ENCODE measurements at places on chromosomes 7 and 10.
A peak's percentile ranks its signal among the peaks of the same experiment; 100 is the strongest.

DNA sequence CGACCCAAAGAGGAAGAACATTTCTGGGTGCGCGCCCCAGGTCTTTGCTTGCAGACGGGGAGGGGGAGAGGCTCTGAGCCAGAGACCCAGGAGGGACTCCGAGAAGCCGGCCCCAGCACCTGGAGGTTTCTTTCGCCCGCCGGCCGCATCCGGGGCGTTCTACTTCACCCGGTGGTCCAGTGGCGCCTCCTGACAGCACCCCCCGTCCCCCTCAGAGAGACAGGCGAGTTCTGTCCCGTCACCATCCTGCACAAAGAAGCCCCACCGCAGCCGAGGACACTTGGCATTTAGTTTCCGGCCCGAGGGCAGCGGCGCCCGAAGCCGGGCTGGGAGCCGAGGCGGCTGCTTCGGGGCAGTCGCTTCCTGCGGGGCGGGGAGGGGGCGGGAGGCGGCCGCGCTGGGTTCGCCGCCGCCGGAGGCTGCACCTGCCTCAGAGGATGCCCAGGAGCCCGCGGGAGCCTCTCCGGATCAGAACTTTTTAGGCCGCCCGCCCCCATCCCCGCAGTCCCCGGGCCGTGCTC, at the start of gene TMEM178B:
Gene TMEM178B, plus strand, starts transcription at position 424 of the 521 bp plus-strand sequence.
- no peak for DNase-seq

DNA sequence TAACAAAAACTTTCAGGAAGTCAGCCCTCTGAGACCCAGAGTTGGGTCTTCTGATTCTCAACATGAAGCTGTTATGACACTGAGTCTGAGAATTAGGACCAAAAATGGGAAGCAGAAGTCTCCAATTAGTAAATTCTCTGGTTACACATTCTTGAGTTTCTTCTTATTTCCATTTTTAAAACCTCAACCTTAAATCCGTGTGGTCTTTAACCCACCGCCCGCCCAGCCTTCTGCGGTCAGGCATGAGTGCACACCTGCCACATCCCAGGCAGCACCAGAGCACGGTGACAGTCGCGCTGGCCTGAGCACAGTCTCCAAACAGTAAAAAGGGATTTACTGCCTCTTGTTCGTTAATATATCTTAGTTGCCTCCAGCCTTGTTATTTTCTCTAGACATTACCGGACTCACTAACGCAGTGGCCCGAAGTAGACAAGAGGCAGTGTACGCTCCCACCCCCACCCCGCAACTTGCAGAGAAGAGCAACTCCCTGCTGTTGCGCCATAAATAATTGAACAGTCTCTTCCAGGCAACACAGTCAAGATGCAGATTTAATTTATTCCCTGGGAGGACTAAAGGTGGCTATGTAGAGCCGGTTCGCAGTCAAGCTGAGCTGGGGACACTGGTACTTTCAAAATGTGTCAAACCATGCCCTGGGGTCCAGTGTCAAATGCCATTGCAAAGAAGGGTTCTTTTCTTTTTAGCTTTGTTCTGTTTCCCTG, 147.0 kb upstream of the CELF2 start:
- peak; percentile 3 for DNase-seq

DNA sequence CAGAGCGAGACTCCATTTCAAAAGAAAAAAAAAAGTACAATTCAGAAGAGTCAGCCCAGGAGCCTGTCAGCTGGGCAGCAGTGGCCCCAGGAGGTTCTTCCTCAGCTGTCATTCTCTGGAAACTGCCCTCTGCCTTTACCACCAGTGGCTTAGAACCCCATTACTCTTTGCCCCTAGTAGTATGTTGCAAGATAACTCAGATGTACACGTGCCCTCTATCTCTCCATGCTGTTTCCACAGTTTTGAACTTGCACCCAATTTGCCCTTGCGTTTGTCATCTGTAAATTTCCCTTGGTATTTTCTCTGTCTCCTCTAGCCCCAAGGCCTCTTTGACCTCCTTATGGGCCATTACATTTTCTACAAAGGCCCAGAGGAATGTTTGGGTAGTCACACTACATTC, 56.7 kb upstream of the PRKAR2B start:
- DNase-seq = no peak

DNA sequence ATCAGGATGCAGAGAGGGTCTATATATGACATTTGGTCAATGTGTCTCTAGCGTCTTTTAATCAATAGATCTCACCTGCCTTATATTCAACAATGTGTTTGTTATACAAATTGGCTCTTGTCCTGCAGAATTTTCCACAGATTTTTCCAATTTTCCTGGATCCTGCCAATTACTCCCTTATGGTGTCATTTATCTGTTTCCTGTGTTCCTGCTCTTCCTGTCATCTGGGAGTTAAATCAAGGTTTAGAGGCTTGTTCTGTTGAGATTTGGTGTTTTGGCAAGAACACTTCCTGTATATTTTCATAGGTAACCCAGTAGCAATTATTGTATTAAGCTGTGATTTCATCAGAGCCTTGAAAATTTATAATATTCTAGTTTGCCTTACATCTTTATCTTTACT, 8.8 kb upstream of the C10orf71 start:
- DNase-seq = no peak

DNA sequence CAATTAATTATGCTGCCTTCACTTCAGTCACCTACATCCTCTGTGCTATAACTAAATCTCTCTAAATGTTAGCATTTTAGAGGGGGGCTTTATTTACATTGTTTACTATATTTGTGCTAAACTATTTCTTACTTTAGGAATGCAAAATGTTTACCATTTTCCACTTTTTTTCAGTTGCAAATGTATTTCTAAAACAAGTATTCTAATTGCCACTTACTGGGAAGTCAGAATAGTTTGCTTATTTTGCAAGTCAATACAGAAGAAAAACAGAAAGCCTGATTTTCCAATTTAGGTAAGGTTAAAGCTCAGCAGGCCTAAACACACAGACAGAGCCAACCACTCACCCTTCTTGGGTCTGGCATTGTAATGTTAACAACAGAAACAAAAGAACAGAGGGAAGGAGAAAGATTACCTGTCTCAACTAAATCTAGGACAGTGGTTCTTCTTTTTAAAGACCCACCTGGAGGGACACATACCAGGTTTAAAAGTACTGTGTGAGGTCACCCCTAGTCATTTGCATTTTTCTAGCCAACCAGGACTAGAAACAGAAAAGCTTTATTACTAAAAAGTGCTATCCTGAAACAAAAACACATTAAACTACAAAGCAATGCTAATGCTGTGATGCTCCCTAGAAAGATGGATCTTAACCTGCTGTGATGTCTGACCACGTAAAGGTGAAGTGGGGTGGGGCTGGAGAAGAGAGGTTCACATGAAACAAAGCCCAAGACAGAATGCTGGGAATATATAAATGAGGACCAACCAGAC, 178.2 kb downstream of the SLC25A13 start:
- DNase-seq = no peak

- DNase-seq = no peak
Measured at GRCh38 chr7:3585826-3586225, 284.8 kb downstream of the SDK1 start.

GRCh38 chr10:73095481-73096021, 1.1 kb downstream of the P4HA1 start:
- DNase-seq = no peak

- DNase-seq = no peak
Measured at GRCh38 chr10:31963589-31963980, 35.0 kb upstream of the ARHGAP12 start.

GRCh38 chr7:146661435-146661834, 544.8 kb downstream of the CNTNAP2 start:
- DNase-seq = no peak

GRCh38 chr7:81715984-81716588, 53.8 kb downstream of the HGF start:
- no peak for DNase-seq

- no peak for DNase-seq
Measured at GRCh38 chr7:7276161-7276560, 93.8 kb downstream of the C1GALT1 start.

DNA sequence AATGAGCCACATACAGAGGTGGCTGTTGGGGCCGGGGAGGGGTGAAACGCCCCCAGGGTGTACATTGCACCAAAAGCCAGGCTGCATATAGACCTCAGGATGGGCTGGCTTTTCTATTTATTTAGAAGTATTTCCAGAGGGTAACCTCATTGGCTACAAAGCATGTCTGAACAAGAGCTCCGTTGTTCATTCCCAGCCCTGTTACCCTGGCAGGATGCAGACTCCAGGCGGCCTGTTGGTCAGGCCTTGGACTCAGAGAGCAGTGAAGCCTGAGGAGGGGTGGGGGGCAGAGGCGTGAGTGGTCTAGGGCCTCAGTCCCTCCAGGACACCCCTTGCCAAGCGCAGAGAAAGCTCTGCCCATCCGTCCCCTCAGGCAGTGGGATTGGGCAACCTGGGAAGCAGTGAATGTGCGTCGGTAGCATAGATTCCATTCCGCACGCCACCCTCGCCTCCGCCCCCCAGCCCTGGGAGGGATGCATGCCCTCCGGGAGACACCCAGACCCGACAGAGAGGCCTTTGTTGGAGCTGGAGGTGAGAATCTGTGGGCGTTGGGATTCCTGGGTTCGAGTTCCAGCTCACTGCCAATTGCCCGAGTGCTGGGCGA, 41.9 kb downstream of the TCF7L2 start:
- DNase-seq = no peak

GRCh38 chr10:86666538-86666937, 1.8 kb upstream of the LDB3 start:
- peak; percentile 50 for DNase-seq

DNA sequence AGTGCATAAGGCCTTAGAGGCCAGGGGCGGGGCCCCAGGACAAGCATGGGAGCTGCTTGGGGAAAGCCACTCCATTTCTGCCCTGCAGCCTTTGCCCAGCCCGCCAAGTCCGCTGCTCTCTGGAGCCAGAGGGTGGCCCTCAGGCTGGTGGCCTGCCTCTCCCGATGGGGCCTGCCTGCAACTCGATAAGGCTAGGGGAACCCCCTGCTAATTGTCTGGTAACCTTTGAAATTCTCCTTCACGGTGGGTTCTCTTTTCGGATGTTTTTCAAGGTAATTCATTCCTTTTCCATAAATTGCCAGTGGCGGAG, 94.9 kb downstream of the ZMIZ1 start:
- no peak for DNase-seq

DNA sequence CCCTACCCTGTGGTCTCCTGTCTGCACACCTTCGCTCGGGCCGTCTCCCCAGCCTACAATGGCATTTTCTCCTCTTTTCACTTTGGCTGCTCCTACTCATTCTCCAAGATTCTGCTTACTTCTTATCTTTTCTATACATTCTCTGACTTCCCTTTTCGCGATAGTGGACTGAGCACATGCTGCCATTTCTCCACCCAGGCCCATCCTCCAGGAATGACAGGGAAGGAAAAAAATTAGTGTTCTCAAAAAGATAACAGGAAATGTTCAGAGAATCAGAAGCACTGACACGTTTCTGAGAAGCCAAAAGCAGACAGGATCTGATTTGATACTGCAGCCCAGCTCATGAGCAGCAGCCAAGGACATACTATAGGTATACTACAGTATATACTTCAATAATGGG, 6.4 kb upstream of the ANXA11 start:
- no peak for DNase-seq

DNA sequence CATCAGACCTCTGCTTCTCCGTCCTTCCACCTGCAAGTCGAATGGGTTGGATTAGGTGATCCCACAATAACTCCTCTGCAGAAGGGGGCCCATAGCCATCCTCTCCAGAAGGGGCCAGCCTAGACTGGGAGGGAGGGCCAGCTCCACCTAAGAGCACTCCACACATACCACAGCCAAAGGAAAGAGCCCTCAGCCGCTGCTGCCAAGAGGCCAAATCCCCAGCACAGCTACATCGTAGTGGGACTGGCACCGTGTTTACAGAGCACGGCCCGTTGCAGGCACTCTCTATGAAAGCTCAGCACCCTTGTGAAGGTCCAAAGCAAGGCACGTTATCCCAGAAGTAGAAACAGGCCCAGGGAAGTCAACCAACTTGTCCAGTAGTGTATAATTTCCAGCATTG, 5.4 kb downstream of the KCNH2 start:
- no peak for DNase-seq

DNA sequence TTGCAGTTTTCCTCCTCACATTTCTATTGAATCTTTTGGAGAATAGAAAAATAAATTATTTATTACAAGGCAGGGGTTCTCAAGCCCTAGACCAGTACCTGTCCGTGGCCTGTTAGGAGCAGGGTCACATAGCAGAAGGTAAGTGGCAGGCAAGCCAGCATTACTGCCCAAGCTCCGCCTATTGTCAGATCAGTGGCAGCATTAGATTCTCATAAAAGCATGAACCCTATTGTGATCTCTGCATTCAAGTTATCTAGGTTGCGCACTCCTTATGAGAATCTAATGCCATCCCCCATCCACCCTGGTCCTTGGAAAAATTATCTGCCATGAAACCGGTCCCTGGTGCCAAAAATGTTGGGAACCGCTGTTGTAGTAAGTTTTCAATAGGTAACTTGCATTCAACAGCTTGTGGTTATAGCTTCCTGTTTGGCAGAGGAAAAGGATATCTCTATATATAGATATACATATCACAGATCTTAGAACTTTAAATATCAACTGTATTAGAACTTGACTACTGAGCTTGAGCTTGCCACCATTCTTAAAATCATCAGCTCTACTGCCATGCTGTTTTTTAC, 165.1 kb downstream of the AHR start:
- no peak for DNase-seq

DNA sequence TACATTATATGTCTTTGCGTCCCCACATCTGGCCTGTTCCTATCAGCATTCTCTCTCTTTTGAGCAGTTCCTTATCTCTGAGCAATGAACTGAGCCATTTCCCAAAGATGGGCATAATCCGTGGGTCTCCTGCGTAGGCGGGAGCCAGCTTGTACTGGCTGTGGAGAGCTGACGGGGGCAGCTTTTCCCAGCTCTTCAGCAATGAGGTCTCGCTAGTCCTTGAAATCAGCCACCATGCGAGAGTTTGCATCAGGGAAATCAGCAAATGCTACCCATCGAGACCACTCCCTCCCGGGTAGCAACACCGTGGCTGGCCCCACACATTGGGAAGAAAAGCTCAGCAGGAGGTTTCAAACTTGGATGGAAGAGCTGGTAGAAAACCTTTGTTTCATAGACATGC, 51.9 kb upstream of the FAM180A start:
- DNase-seq = no peak

DNA sequence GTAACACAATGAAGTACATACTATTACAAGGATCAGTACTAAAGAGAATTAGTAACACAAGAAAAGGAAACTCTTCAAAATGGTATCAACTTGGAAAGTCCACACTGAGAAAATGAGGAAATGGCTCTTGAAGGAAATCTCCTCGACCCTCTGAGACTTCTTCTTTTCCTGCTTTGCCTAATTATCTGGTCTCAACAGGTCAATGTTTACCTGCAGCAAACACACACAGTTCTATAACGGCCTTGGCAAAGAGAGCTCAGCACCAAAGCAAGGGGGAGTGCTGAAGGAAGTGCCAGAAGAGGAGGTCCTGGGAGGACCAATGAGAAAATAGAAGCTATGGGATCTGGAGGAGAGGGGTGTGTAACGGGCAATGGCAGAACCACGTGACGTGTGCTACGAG, 21.9 kb downstream of the CHCHD3 start:
- DNase-seq = no peak

DNA sequence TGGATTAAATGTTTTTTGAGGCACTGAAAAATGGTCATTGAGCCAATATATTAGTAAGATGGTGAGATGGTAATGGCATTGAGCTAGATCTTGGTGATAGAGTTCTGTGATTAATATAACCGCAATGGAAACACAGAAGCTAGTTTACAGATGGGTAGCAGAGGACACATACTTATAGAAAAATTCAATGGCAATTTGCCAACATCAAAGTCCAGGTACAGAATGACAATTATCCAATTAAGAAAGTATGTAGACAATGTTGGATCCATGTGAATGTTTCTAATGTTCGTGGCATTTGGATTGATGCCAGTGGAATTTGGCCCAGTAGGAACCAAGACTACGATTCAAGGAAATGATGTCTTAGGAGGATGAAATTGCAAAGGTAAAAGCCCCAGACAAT, 187.8 kb downstream of the GNAT3 start:
- DNase-seq = no peak

- DNase-seq = no peak
Measured at GRCh38 chr7:79770063-79770462, 316.6 kb upstream of the MAGI2 start.
